Heart right ventricle (tissue), 16 donors: ENCODE measurements at places on chromosomes 3 and 15. TPM values are rescaled to one million over a fixed set of nuclear protein-coding genes. Genes with fewer than 3 reads are reported as not detected.

The CACNA2D2 gene
- 2.1 TPM for total RNA-seq

The TAGLN3 gene
- total RNA-seq = not detected

The CLRN1 gene
- not detected for total RNA-seq

The TMEM207 gene
- total RNA-seq = not detected

The SLC12A1 gene
- total RNA-seq = not detected

The GP9 gene
- total RNA-seq = not detected

The ATP13A5 gene
- not detected for total RNA-seq

The MESD gene
- 11.8 TPM for total RNA-seq

The SERPINI2 gene
- not detected for total RNA-seq

The TMCO5A gene
- not detected for total RNA-seq

The ADPGK gene
- 6.4 TPM for total RNA-seq

The GPR62 gene
- total RNA-seq = 0.15 TPM

The TMEM158 gene
- total RNA-seq = 0.98 TPM

The PHLDB2 gene
- total RNA-seq = 148 TPM

The ALG1L2 gene
- total RNA-seq = not detected

The AGTR1 gene
- 0.42 TPM for total RNA-seq

The GOLGA8T gene
- total RNA-seq = 1.1 TPM

The NTRK3 gene
- total RNA-seq = 4.0 TPM
